Activated naive CD8-positive, alpha-beta T cell treated with anti-CD3 and anti-CD28 coated beads for 36 hours (primary cell): ENCODE measurements at places on chromosomes 16 and 17.

- H3K27ac ChIP-seq, result peak overlapping the region; percentile 85
- H3K27me3 ChIP-seq, result no peaks in the 10 kb centered on the region
- peaks cover 65% of the 10 kb centered on the region for H3K36me3 ChIP-seq
- DNase-seq, result peak; percentile 69
- peaks cover 78% of the 10 kb centered on the region for H3K4me1 ChIP-seq
Measured at GRCh38 chr16:53457670-53458069, 23.4 kb downstream of the RBL2 start.

DNA sequence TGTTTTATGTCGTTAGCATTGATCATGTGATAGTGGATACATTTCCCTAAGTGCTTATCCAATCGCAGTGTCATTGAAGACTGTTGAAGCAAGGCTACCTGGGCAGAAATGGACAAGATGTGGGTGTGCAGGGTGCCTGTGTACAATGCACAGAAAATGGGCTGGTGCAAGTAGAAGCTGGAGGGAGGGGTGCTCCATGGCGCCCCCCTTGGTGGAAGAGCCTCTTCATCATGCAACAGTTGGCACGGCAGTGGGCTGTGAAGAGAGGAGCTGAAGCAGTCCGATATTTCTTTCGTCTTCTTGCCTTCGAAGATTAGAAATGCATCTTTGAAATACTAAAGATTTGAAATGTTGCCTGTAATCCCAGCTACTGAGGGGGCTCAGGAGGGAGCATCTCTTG lies 100.5 kb downstream of the PLCG2 start:
- H3K27ac ChIP-seq, result no peak overlapping the region
- H3K4me3 ChIP-seq, result no peak overlapping the region
- H3K36me3 ChIP-seq, result no peaks in the 10 kb centered on the region
- H3K4me1 ChIP-seq, result no peaks in the 10 kb centered on the region
- H3K27me3 ChIP-seq, result peaks cover 3% of the 10 kb centered on the region

DNA sequence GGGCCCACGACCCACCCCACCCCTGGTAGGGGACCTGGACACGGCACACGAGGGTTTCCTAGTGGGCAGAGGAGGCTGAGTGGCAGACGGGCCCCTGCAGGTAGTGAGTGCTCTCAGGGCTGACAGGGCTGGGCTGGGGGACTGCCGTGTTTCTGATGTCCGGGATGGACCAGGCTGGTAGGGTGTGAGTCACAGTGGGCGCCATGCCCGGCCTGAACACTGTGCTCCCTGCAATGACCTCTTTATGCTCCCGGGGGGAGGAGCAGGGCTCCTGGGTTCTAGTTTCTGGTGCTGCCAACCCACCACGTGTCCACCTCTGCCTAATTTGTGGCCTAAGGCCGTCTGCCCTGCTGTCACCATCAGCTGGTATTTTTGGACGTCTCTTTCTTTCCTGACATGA lies 26.3 kb downstream of the ARHGAP23 start:
- peaks cover 49% of the 10 kb centered on the region for H3K27me3 ChIP-seq
- H3K36me3 ChIP-seq, result no peaks in the 10 kb centered on the region
- no peak overlapping the region for H3K27ac ChIP-seq
- H3K4me1 ChIP-seq, result peaks cover 13% of the 10 kb centered on the region
- no peak overlapping the region for H3K4me3 ChIP-seq
- DNase-seq, result no peak

- H3K36me3 ChIP-seq, result peaks cover 2% of the 10 kb centered on the region
- no peaks in the 10 kb centered on the region for H3K27me3 ChIP-seq
- DNase-seq, result peak; percentile 75
- peaks cover 4% of the 10 kb centered on the region for H3K4me1 ChIP-seq
- no peak overlapping the region for H3K27ac ChIP-seq
- no peak overlapping the region for H3K4me3 ChIP-seq
Measured at GRCh38 chr17:4004517-4005295, 40.5 kb upstream of the ATP2A3 start.

DNA sequence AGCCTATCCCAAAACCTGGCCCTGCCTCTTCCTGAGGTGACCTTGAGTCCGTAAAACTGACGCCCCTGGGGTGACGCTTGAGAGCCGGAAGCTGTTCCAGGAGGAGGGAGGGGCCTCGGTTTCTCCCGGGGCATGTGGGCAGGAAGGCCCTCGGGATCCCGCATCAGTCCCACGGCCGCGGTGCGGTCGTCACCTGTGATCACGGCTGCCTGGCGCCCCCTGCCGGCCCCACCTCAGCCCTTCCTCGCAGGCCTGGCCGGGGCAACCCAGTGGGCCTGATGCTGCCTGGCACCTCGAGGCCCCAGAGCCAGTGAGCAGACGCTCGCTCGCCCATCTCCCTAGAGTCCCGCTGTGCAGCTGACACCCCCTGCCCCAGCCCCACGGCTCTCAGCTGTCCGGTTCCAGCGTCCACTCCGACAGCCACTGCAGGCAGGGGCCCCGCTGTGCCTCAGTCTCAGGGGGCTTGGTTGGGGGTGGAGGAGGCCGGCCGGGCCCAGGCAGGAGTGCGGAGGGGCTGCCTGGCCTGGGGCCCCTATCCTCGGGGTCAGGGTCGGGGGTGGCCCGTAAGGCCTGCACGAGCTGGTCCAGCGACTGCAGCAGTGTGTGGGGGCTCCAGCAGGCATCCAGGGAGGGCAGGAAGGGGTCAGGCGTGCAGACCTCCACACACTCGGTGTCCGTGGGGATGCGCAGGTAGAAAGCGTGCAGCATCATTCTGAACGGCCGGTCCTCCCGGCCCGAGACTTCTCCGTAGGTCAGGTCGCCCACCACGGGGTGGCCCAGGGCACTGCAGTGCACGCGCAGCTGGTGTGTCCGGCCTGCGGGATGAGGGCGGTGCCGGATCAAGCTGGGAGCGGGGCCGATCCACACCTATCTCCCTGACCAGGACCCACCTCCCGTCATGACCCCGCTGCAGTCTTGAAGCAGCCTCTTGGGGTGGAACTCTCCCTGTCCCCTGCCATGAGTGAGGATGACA lies 2.3 kb downstream of the RPUSD1 start:
- H3K36me3 ChIP-seq, result peaks cover 2% of the 10 kb centered on the region
- H3K27ac ChIP-seq, result no peak overlapping the region
- DNase-seq, result peak; percentile 78
- H3K4me3 ChIP-seq, result peak overlapping the region; percentile 89
- no peaks in the 10 kb centered on the region for H3K27me3 ChIP-seq

DNA sequence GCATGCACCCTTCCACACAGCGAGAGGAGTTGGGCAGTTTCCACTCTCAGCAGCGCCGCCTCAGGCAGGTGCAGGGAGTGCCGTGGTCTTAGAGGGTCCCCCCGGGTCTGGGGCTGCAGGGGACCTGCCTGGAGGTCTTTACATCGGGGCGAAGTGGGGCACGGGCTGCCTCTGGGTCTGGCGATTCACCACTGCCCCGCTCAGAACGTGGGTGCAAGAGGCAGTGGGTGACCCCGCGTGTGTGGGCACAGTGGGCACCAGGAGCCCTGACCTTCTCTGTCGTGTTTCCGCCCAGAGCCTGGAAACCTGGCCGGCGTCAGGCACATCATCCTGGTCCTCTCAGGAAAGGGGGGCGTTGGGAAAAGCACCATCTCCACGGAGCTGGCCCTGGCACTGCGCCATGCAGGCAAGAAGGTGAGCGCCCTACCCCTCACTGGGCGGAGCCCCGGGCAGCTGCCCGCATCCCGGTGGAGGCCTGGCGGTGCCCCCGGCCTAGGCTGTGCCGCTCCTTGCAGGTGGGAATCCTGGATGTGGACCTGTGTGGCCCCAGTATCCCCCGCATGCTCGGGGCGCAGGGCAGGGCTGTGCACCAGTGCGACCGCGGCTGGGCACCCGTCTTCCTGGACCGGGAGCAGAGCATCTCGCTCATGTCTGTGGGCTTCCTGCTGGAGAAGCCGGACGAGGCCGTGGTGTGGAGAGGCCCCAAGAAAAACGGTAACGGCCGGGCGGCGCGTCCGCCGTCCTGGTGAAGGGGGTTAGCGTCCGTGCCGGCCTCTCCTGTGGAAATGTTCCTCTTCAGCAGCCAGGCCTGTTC lies 3.7 kb downstream of the NUBP2 start:
- peaks cover 10% of the 10 kb centered on the region for H3K4me1 ChIP-seq
- peaks cover 10% of the 10 kb centered on the region for H3K36me3 ChIP-seq
- H3K27ac ChIP-seq, result no peak overlapping the region
- no peak for DNase-seq
- H3K4me3 ChIP-seq, result peak overlapping the region; percentile 32

DNA sequence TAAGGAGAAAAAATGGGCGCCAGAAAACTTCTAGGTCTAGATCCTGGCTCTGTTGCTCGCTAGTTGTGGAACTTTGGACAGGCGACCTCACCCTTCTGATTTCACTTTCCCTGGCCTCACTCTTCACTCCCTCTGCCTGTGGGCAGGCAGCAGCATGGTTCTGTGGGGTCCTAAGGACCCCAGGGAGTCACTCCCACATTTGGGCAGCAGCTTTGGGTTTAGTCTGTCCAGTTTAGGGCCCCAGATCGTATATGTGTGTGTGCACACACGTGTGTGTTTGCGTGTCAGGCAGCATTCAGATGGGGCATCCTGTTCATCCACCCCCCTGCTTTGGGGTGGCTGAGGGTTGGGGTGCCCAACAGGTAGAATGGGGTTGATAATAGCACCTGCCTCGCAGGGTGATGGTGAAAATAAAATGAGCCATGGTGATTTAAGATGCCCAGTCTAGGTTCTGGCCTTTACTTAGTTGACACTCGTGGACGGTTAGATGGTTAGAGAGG lies 102.2 kb downstream of the RAB11FIP4 start:
- DNase-seq, result no peak
- peaks cover 84% of the 10 kb centered on the region for H3K4me1 ChIP-seq
- H3K4me3 ChIP-seq, result peak overlapping the region; percentile 67
- H3K27me3 ChIP-seq, result no peaks in the 10 kb centered on the region

- peak overlapping the region; percentile 91 for H3K27ac ChIP-seq
- peak; percentile 87 for DNase-seq
- peaks cover 18% of the 10 kb centered on the region for H3K4me1 ChIP-seq
- H3K27me3 ChIP-seq, result no peaks in the 10 kb centered on the region
- H3K4me3 ChIP-seq, result peak overlapping the region; percentile 92
- peaks cover 8% of the 10 kb centered on the region for H3K36me3 ChIP-seq
Measured at GRCh38 chr17:29567554-29568330, 759 bp upstream of the TP53I13 start.

DNA sequence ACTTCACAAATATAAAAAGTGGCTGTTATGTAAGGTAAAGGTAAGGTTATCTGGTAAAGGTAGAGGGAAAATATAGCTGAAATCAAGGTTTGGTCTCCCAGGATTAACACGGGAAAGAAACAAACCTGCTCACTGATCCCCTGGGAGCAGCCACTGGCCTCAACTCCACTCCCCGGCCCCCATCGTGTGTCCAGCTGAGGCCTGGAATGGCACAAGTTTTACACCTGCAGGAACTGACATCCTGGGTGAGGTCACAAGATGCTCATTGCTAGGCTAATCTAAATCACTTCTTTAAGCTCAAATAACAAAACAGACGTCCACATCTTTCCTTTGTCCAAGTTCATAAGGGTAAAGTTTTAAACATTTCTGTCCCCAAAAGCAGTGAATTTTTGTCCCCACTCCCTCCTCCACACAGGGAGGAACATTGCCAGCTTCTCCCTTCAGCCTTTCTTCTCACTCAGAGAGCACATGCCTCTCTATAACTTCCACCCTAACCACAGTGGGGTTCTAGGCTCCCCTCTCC lies 46.3 kb downstream of the ERN1 start:
- no peak overlapping the region for H3K4me3 ChIP-seq
- no peaks in the 10 kb centered on the region for H3K27me3 ChIP-seq
- no peaks in the 10 kb centered on the region for H3K36me3 ChIP-seq
- no peak for DNase-seq

- no peak overlapping the region for H3K27ac ChIP-seq
- H3K4me1 ChIP-seq, result peaks cover 14% of the 10 kb centered on the region
- H3K27me3 ChIP-seq, result no peaks in the 10 kb centered on the region
- no peak overlapping the region for H3K4me3 ChIP-seq
Measured at GRCh38 chr16:17526956-17527937, 56.5 kb upstream of the XYLT1 start.

DNA sequence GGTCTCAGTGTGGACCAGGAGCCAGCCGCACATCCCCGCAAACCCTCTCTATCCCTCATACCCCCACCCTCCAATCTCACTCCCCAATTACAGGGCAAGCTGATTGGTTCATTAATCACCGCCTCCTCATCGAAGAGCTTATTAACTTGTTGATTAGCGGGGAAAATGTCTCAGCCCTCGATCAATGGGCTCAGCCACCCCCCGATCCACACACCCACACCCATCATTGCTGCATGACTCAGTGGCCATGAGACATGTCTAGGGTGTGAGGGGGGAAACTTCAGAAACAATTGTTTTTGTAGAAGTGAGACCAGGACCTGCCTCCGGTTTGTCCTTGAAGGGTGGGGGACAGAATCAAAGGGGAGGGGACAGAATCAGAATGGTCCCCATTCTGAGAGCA lies 2.5 kb upstream of the PYY start:
- no peak for DNase-seq
- H3K4me1 ChIP-seq, result peaks cover 3% of the 10 kb centered on the region
- peaks cover 40% of the 10 kb centered on the region for H3K27me3 ChIP-seq
- no peaks in the 10 kb centered on the region for H3K36me3 ChIP-seq

GRCh38 chr17:38428643-38429371 lies 543 bp downstream of the ARHGAP23 start:
- no peak overlapping the region for H3K27ac ChIP-seq
- H3K4me1 ChIP-seq, result peaks cover 7% of the 10 kb centered on the region
- no peaks in the 10 kb centered on the region for H3K36me3 ChIP-seq
- peak; percentile 22 for DNase-seq

- H3K4me1 ChIP-seq, result peaks cover 9% of the 10 kb centered on the region
- no peak overlapping the region for H3K4me3 ChIP-seq
- no peak overlapping the region for H3K27ac ChIP-seq
- no peak for DNase-seq
- peaks cover 12% of the 10 kb centered on the region for H3K36me3 ChIP-seq
- no peaks in the 10 kb centered on the region for H3K27me3 ChIP-seq
Measured at GRCh38 chr16:70342016-70342415, 4.7 kb upstream of the DDX19A start.

GRCh38 chr17:44315760-44316731 lies 7.6 kb downstream of the RUNDC3A start:
- H3K27ac ChIP-seq, result peak overlapping the region; percentile 4
- H3K4me1 ChIP-seq, result peaks cover 12% of the 10 kb centered on the region
- peaks cover 54% of the 10 kb centered on the region for H3K27me3 ChIP-seq
- DNase-seq, result no peak
- H3K36me3 ChIP-seq, result peaks cover 10% of the 10 kb centered on the region

- H3K27me3 ChIP-seq, result no peaks in the 10 kb centered on the region
- H3K27ac ChIP-seq, result no peak overlapping the region
- peaks cover 4% of the 10 kb centered on the region for H3K4me1 ChIP-seq
- no peaks in the 10 kb centered on the region for H3K36me3 ChIP-seq
- no peak overlapping the region for H3K4me3 ChIP-seq
Measured at GRCh38 chr17:58570758-58571157, 56.3 kb upstream of the MTMR4 start.

- H3K4me1 ChIP-seq, result no peaks in the 10 kb centered on the region
- no peak for DNase-seq
- no peaks in the 10 kb centered on the region for H3K36me3 ChIP-seq
Measured at GRCh38 chr16:13873835-13874438, 46.0 kb upstream of the ERCC4 start.

- H3K36me3 ChIP-seq, result peaks cover 19% of the 10 kb centered on the region
- no peak overlapping the region for H3K4me3 ChIP-seq
- DNase-seq, result no peak
- no peak overlapping the region for H3K27ac ChIP-seq
- H3K4me1 ChIP-seq, result no peaks in the 10 kb centered on the region
Measured at GRCh38 chr17:61714300-61714699, 123.3 kb upstream of the NACA2 start.
